Thymus (tissue), 14 donors: ENCODE measurements at places on chromosomes 7 and 10.

- no peak for DNase-seq
These were observed 121.6 kb downstream of the C10orf105 start for GRCh38 chr10:71597821-71598498.

- DNase-seq = no peak
These were observed 636.8 kb downstream of the ETV1 start for GRCh38 chr7:13352677-13353076.

DNA sequence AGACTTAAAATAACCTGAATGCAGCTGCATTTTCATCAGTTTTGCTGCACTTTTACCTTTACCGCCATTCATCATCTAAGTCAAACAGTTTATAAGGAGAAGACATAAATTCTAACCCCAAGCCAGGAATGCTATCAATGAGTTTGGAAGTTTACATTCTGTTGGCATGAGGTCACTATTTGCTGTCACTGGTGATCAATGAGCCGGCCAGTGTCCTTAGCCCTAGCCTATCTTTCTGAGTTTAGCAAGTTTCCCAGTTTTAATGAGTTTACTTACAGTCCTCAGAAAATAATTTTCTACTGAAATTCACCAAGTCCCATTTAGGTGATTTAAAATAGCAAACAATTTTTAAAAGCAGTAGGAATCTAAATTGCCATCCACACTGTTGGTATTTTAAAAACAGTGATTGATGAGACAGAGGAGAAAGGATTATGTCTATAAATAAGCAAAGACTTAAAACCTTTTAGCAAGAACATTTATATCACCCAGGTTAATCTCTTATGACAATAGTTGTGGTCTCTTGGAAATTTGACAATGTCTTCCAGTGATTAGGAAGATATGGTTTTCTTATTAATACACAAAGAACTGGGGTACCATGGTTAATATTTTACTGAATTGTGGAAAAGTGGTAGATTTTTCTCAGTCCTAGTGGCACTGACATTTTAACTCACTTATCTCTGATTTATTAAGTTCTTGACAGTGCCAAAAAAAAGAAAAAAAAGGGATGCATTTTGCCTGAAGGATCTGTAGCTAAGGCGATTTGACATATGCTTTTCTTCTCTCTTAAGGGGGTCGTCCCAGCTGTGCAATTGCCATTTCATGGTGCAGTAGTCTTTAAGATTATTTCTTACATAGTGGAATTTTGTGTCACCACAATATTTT is 443.4 kb upstream of the ANKRD30A start:
- DNase-seq = no peak

GRCh38 chr7:26508481-26508880 is 216.8 kb downstream of the SNX10 start:
- no peak for DNase-seq

- no peak for DNase-seq
These were observed 116.8 kb downstream of the ARID5B start for GRCh38 chr10:62018131-62018911.

GRCh38 chr7:14341200-14341775 is 351.8 kb upstream of the ETV1 start:
- DNase-seq = no peak

GRCh38 chr7:158449942-158450341 is 137.7 kb downstream of the PTPRN2 start:
- no peak for DNase-seq

DNA sequence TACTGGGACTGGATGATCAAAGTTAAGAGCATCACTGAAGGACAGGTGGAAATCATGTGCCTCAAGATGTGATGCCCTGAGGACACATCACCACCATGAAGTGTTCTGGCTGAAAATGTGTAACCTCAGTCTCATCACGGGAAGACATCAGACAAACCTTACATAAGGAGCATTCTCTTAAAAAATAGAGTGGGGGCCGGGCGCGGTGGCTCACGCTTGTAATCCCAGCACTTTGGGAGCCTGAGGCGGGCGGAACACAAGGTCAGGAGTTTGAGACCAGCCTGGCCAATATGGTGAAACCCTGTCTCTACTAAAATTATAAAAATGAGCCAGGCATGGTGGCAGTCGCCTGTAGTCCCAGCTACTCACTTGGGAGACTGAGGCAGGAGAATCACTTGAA is 65.6 kb downstream of the LOXL4 start:
- DNase-seq = no peak

- DNase-seq = peak; percentile 43
These were observed 23.2 kb upstream of the ZNF32 start for GRCh38 chr10:43671659-43672531.

DNA sequence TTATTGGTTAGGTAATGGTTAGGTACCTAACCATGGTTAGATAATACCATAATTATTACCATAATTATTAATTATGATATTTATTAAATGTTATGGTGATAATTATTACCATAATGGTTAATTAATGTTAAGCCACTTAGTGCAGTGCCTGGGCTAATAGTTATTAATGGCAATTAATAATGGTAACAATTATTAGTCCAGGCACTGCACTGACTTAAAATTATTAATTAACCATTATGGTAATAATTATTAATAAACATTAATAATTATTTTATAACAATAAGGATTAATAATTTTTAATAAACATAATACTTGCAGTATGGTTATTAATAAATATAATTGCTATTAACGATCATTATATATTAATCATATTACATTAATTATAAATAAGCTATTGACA is 604.0 kb downstream of the CALN1 start:
- DNase-seq = no peak

DNA sequence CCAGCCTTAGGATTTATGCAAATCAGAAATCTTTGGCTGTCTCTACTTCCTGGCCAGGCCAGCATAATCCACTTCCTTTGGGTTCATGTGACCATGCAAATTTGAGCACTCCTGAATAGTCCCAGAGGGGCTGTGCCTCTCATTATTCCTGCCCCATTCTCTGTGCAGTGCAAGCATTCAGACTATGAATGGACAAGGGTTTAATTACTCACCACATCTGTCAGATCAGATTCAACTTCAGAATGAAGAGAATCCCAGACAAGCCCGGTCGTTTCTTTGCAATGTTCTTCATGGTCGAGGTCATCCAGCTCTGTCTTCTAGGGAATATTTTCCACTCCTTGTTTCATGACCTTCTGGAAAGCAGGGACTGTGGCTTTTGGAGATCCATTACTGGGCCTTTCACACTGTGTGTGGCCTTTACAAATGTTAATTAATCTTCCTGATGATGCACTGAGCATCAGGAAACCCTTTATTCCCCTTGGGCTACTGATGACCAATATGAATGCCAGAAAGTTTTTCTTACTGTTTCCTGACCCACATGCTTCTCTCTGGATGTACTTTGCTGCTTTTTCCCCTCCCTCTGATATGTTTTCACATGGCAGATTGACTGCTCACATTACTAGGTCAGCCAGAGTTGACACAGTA is 217.6 kb upstream of the TCF7L2 start:
- no peak for DNase-seq

GRCh38 chr10:58992830-58993460 is 183.5 kb upstream of the PHYHIPL start:
- no peak for DNase-seq

- peak; percentile 21 for DNase-seq
These were observed 423.4 kb downstream of the DNAJB6 start for GRCh38 chr7:157760004-157760730.

- DNase-seq = no peak
These were observed 56.3 kb downstream of the C10orf105 start for GRCh38 chr10:71663311-71663710.

- no peak for DNase-seq
These were observed 46.7 kb downstream of the NOC3L start for GRCh38 chr10:94315975-94316464.

DNA sequence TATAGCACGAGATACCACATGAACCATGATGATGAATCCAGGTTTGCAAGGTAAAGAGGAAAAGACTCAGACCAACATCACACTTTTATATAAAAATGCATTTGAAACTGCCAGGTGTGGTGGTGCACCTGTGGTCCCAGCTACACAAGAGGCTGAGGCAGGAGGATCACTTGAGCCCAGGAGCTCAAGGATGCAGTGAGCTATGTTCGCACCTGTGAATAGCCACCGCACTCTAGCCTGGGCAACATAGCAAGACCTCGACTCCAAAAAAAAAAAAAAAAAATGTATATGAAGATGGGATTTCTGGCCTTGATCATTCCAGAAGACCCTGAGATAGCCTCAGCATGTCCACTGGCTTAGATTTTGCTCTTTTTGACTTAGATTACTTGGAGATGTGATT is 161.6 kb downstream of the PARD3 start:
- no peak for DNase-seq

- no peak for DNase-seq
These were observed 92.3 kb downstream of the TNS3 start for GRCh38 chr7:47489624-47490023.

GRCh38 chr10:43390759-43391158 is 18.2 kb downstream of the HNRNPF start:
- no peak for DNase-seq

- DNase-seq = no peak
These were observed 247.9 kb upstream of the PTN start for GRCh38 chr7:137591421-137591837.

DNA sequence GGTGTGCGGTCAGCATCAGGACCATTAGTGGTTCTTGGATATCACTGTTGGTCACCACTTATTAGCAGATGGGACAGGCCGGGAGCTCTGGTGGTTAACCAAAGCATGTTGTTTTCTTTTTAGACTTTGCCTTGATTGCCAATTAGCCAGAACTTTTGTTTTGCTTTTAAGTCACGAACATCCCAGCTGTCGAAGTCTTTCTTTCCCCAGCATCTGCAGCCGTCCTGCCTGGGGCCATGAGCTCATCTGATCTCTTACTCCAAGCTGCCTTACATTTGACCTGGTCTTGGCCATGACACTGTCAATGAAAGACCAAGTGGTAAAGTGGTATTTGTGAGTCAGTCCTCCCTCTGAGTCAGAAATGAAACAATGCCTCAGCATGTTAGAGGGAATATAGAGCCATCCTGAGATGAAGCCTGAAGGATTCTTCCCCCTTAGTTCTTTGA is 53.9 kb upstream of the CREB5 start:
- no peak for DNase-seq

DNA sequence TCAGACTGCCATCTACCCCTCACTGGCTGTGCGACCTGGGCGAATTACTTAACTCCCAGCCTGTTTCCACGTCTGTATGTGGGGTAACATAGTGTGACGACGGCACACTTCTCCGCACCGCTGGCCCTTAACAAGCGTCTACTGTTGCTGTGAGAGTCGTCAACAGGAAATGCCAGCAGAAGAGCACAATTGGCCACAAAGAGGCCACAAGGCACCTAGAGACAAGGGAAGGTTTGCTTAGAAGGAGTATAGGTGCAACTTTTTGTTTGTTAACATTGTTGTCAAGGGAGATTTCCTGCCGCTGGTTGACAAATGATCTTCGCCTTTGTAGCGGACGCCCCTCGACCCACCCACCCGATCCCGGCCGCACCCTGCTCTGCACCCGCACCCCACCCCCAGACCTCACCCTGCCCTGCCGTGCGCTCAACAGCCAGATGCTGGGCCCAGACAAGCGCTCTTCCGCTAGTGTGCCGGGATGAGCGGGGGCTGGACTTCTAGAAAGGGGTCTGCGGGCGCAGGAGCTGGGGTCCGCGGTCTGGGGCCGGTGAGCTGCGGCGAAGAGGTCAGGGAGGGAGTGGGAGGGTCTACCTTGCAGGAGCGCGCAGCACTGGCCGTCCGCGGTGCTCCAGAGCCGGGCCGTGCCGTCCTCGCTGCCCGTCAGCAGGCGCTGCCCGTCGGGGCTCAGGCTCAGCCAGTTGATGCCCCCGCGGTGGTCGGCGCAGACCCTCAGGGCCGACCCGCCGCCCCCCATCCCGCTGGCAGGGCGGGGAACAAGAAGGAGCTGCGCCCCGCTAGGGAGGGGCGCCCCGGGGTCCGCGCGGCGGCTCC is 785 bp downstream of the WDR86 start:
- DNase-seq = no peak

DNA sequence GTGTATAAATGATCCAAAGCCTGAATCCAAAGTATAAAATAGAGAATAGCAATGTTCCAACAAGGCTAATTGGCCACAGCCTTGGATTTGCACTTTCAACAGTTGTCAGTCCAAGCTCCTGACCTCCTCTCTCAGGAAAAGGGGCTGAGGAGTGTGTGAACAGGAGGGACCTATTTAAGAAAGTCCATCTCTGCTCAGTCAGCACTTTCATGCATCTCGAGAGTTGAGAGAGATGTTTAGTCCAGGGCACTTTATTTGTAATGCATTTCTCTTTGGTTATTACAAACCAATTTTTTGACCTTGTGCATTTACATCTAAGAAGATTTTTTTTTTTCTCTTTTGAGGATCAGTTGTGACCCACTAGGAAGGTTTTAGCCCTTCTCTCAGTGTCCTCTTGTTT is 244.2 kb downstream of the CREB5 start:
- DNase-seq = no peak

DNA sequence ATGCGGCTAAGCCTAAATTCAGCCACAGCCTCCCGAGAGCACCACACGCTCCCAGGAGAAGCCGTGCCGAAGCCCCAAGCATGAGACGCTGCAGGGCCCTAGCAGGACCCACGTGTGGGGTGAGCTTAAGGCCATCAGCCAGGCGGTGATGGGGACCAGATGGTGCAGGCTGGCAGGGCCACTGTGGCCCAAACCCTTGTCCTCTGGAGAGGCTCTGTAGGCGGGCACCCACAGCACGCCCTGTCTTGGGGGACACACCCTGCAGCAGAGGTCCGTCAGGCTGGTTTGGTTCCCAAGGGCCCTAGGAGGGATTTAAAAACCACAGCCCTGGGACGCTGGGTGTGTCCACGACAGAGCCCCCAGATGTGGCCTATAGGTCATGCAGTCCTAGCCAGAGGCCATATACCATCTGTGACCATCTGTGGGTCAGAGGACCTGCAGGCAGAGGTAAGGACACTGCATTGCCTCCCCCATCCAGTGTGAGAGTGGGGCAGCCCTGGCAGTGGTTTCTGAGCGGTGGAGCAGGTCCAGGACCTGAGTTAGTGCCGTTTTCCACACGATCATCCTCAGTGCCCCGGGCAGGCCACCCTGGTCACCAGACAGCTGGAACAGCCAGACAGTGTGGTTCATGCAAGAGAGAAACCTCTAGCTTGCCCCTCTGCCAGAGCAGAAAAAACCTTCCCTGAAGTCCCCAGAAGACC is 39.6 kb upstream of the INPP5A start:
- DNase-seq = no peak

- no peak for DNase-seq
These were observed 114.3 kb downstream of the SEMA3C start for GRCh38 chr7:80804589-80804988.

DNA sequence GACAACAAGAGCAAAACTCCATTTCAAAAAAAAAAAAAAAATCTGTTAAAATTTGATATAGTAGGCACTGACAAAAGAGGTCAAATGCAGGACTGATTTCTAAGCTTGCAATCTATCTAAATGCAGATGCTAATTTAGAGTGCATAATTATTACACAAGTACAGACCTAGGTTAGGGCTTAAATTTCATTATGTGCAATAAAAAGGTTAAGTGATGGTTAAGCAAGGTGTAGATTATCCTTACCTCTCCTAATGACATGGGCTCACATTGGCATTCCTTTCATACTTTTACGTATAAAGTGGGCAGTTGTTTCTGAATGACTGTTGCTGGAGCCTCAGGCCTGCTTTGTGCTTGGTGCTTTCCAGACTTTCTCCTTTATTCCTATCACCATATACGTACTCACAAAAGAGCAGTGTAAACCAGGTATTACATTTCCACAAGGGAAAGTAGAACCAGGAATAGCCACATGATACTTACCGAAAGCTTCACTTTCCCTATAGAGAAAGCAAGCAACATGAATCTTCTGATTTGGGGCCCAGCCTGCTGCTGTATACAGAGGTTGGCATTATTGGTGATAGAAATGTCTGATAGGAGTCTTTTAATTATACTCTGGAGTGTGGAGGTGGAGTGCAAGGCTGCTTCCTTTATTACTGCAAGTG is 2.2 kb upstream of the CHCHD1 start:
- no peak for DNase-seq

- DNase-seq = no peak
These were observed 56.1 kb downstream of the ATAD1 start for GRCh38 chr10:87761892-87762291.
